ENCODE measurements at places on chromosomes 1 and 21.

DNA sequence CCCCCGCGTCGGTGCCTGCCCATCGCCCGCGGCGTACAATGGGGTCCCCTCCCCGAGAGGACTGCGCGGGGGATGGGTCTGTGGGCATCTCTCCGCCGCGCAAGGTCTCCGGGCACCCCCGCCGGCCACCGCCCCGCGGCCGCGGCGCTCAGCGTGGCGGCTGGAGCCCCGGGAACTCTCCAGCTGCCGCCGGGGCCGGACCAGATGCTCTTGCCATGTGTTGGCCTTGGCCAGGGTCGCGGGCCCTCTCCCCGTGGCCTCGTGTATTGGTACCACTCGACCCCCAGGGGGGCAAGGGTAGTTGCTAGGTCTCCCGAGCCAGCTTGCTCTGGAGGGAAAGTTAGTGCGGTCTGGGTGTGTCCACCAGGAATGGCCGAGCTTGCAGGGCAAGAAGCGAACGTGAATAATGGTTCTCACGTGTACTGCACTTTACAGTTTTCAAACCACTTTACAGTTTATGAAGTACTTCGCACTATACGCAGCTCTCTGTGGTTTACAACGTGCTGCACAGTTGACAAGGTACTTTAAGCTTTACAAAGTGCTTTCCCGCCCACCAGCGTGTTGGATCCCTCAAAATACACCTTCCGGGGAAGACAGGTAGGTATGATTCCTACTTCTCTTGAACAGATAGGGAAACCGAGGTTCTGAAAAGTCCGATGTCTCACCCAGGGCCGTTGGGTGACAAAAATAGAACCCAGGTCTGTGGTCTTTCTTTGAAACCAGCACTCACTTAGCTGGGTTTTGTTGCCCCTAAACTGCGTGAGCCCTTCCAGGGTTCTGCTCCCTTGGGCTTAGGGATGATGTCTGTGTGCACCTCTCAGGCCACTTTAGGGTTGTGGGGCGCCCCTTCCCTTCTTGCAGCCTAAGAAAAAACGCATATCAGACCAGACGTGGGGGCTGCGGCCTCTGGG is 1.2 kb downstream of the EPHB2 start:
- no peak for DNase-seq

DNA sequence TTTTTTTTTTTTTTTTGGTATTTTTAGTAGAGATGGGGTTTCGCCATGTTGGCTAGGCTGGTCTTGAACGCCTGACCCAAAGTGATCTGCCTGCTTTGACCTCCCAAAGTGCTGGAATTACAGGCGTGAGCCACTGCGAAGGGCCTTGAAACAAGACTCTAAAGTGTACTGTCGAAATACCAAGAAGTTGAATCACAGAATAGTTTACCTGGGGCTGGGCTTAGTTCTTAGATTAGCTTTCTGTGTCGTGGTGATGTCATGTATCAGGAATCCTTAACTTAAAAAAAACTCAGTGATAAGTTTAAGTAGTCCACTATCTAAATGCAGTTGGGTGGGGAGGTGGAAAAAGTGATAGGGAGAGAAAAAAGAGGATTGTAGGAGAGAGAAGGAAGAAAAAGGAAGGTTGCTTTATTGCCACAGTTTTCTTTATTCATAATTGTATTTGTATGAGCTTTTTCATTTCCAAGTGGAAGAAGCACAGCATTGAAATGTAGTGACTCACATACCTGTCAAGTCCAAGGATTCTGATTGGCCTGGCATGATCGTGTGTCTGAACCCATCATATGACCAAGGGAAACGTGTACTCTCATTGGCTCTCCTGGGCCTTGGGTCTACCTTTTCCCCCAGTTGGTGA is 13.4 kb downstream of the ITSN1 start:
- DNase-seq, result no peak

- DNase-seq, result no peak
Measured at GRCh38 chr1:175072099-175072951, 4.7 kb downstream of the TNN start.

- no peak for DNase-seq
Measured at GRCh38 chr1:110083866-110084226, 13.4 kb upstream of the ALX3 start.

GRCh38 chr1:173864179-173864867 is 3.5 kb downstream of the GAS5 start:
- no peak for DNase-seq
